Transverse colon (tissue), 4 donors: ENCODE measurements at places on chromosomes 1 and 21. TPM values are rescaled to one million over a fixed set of nuclear protein-coding genes. Genes with fewer than 3 reads are reported as not detected.
A peak's percentile ranks its signal among the peaks of the same experiment; 100 is the strongest.

DNA sequence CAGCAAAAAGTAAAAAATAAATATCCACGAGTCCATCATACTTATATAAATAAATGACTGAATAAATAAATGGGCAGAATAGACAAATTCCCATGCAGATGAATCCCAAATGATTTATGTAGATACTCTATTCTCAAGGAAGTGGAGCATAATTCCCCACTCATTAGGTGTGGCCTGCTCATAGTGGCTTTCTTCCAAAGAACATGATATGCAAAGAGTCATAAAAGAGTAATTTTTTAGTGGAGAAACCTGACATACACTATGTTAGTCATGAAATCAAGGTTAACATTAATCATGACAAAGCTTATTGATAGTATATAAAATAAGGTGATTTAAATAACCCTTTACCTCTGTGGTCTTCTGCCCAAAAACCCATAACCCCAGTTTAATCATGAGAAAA is 298.9 kb downstream of the DPYD start:
- H3K27me3 ChIP-seq, result no peaks in the 10 kb centered on the region
- DNase-seq, result no peak
- H3K36me3 ChIP-seq, result no peaks in the 10 kb centered on the region
- H3K4me3 ChIP-seq, result no peak overlapping the region

GRCh38 chr1:207393610-207394009 is 60.5 kb upstream of the CR2 start:
- H3K27ac ChIP-seq, result no peak overlapping the region
- DNase-seq, result no peak
- no peak overlapping the region for H3K4me3 ChIP-seq
- H3K4me1 ChIP-seq, result no peaks in the 10 kb centered on the region
- no peaks in the 10 kb centered on the region for H3K27me3 ChIP-seq

GRCh38 chr1:3564921-3565831 is 46.1 kb downstream of the MEGF6 start:
- no peaks in the 10 kb centered on the region for H3K27me3 ChIP-seq
- DNase-seq, result no peak
- no peaks in the 10 kb centered on the region for H3K36me3 ChIP-seq
- no peaks in the 10 kb centered on the region for H3K4me1 ChIP-seq
- H3K4me3 ChIP-seq, result no peak overlapping the region
- no peak overlapping the region for H3K27ac ChIP-seq

GRCh38 chr1:61142726-61143500 is 60.6 kb downstream of the NFIA start:
- no peaks in the 10 kb centered on the region for H3K36me3 ChIP-seq
- H3K4me3 ChIP-seq, result no peak overlapping the region
- peak overlapping the region; percentile 9 for H3K27ac ChIP-seq
- H3K27me3 ChIP-seq, result no peaks in the 10 kb centered on the region

- H3K27me3 ChIP-seq, result no peaks in the 10 kb centered on the region
- no peaks in the 10 kb centered on the region for H3K36me3 ChIP-seq
- H3K27ac ChIP-seq, result no peak overlapping the region
Measured at GRCh38 chr1:207361889-207362288, 40.4 kb downstream of the CD55 start.

GRCh38 chr1:6424000-6424565 is 493 bp upstream of the ESPN start:
- H3K27ac ChIP-seq, result no peak overlapping the region
- no peak for DNase-seq
- no peak overlapping the region for H3K4me3 ChIP-seq
- peaks cover 70% of the 10 kb centered on the region for H3K4me1 ChIP-seq
- no peaks in the 10 kb centered on the region for H3K36me3 ChIP-seq
- H3K27me3 ChIP-seq, result peaks cover 89% of the 10 kb centered on the region

DNA sequence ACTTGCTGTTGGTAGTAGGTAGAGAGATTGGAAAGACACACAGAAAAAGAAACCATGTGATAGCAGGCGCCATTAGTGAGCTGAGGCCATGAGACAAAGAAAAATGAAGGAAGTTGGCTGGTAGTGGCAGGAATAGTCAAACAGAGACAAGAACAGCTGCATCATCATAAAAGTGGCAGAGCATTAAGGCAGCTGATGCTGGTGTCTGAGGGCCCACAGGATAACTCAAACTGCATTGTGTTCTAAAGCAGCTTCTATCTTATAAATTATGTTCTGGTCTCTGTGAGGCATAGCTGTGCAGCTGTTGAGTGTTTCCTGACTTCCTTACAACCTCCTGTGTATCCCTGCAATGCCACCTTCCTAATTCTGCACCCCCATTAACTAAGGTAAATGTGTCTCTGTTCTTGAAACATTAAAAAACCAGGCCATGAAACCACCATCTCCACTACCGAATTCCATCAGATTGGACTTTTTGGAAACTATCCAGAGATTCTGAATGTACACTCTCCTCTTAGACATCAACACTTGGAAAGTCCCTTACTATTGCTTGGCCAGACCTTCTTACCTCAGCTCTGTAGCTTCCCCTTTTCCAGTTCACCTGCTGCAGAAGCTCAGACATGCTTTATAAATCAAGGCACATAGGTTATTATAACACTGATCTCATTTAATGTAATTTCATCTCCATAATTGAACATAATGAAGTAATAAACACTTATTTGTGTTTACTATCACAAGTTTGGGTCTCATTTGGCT is 23.4 kb upstream of the ARHGAP29 start:
- H3K4me1 ChIP-seq, result peaks cover 5% of the 10 kb centered on the region
- no peaks in the 10 kb centered on the region for H3K27me3 ChIP-seq
- DNase-seq, result no peak
- no peak overlapping the region for H3K27ac ChIP-seq
- H3K36me3 ChIP-seq, result no peaks in the 10 kb centered on the region
- H3K4me3 ChIP-seq, result no peak overlapping the region

DNA sequence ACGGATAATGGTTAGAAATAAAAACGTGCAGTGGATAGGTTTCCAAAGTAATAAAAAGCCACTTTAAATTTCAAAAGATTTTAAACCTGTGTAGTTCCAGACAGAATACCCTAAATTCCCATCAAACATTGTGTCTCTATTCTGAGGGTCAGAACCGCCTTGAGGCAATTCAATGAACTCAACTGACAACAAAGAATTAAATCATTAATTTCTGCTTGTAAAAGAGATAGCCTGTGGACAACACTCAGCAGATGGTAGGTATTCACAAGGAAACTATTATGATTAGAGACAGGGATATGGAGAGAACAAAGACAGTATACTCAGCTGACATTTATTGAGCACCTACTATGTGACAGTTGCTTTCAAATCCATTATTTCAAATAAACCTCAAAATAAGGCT is 35.1 kb upstream of the JUN start:
- no peak overlapping the region for H3K4me3 ChIP-seq
- no peaks in the 10 kb centered on the region for H3K36me3 ChIP-seq
- DNase-seq, result no peak
- H3K4me1 ChIP-seq, result peaks cover 5% of the 10 kb centered on the region
- H3K27me3 ChIP-seq, result no peaks in the 10 kb centered on the region

DNA sequence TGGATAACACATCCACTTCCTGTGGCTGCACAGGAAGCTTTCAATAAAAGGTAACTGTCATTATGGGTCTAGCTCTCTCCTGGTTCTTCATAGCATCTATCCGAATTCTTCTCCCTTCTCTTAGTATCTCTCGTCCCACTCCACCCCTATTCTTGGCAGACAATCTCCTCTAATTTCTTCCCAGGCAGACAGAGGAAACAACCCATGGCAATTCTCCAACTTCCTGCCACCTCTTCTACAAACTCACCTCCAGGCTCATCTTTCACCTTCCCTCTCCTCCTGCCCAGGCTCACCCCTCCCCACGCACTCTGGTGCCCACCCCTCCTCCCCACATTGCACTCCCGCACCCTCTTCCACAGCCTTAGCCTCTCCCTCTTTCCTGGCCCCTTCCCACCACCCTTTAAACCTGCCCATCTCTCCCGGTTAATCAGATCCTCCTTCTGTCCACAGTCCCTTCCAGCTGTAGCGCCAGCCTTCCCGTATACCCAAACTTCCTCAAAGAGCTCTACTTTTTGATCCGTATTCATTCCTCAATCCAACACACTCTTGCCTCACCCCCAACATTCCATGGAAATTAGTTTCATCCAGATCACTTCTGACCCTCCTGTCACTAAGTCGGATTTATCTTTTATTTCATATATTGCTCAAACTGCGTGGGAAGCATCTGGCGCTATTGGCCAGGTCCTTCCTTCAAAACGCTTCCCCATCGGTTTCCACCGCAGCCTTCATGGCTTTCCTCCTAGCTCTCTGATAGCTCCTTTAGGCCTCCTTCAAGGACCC is 25.9 kb downstream of the SHISA4 start:
- H3K4me1 ChIP-seq, result peaks cover 32% of the 10 kb centered on the region
- no peak overlapping the region for H3K4me3 ChIP-seq
- peak overlapping the region; percentile 85 for H3K27ac ChIP-seq
- H3K36me3 ChIP-seq, result no peaks in the 10 kb centered on the region
- DNase-seq, result no peak

Gene AKR7A2
- 86.4 TPM for total RNA-seq

DNA sequence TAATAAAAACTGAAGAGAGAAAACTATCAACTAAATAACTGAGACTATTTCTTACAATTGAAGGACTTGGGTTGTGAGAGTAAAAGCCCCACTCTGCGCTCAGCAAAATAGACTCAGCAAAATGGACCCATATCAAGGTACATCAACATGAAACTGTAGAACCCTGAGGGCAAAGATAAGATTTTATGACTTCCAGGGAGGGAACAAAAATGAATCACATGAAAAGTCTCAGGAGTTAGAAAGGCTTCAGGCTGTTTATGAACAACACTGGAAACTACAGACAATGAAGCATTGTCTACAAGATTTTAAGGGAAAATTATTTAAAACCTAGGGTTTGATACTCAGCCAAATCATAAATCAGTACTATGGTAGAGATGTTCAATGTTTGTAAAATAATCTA is 434.3 kb downstream of the PTPRC start:
- no peaks in the 10 kb centered on the region for H3K27me3 ChIP-seq
- H3K4me1 ChIP-seq, result no peaks in the 10 kb centered on the region
- no peaks in the 10 kb centered on the region for H3K36me3 ChIP-seq

GRCh38 chr1:157304271-157304670 is 166.1 kb upstream of the ETV3 start:
- no peaks in the 10 kb centered on the region for H3K4me1 ChIP-seq
- H3K4me3 ChIP-seq, result no peak overlapping the region

Gene TRIM62
- 4.6 TPM for total RNA-seq

GRCh38 chr1:24856787-24857506 is 73.1 kb downstream of the RUNX3 start:
- no peak for DNase-seq
- no peak overlapping the region for H3K4me3 ChIP-seq
- H3K27ac ChIP-seq, result no peak overlapping the region
- H3K4me1 ChIP-seq, result peaks cover 4% of the 10 kb centered on the region

- DNase-seq, result no peak
- no peak overlapping the region for H3K4me3 ChIP-seq
- H3K27ac ChIP-seq, result no peak overlapping the region
- H3K36me3 ChIP-seq, result no peaks in the 10 kb centered on the region
Measured at GRCh38 chr21:36915014-36915695, 51.3 kb downstream of the HLCS start.

Gene SDC3
- 10.1 TPM for total RNA-seq

DNA sequence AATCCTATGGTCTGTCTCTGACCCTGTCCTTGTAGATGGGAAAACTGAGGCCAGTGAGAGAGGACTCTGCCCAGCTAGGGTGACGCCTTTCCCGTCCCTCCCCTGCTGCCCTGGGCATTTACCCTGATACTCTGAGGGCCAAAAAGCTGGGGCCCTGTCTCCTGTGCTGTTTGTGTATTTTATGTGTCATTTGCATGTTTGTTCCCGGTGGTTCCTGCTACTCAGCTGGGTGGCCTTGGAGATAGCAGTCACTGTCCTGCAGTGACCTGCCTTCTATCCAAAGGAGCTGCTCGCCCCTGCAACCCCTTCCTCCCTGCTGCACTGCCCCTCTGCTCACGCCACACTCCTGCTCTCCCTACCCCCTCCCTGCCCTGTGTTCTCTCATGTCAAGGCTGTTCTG is 41.1 kb upstream of the KDM4A start:
- H3K4me1 ChIP-seq, result no peaks in the 10 kb centered on the region
- DNase-seq, result no peak
- H3K36me3 ChIP-seq, result peaks cover 7% of the 10 kb centered on the region
- no peak overlapping the region for H3K27ac ChIP-seq

Gene PPM1J
- total RNA-seq, result 0.68 TPM

Gene OR2L5
- total RNA-seq, result not detected

DNA sequence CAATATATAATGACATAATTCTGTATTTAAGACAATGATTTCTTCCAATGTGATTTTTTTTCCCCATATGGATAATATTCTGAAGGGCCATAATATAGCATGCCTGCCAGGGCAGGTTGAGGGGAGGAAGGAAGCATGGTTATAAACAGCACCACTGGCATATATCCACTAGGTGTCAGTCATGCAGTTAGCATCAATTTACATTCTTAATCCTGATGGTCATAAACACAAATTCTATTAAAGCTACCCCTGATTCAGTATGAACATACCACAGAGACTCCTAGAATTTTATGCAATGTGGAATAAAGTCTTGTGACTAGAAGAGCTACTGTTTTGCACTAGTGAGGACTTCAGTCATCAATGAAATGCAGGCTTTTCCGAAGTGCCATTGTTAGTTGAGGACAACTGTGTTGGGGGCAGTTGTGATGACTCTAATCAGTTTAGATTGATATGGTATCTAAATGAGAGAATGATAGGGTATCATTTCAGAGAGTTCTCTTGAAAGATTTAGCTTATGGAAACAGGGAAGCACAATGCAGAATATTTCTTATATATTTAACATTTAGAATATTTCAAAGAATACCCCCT is 342.7 kb upstream of the NR5A2 start:
- no peaks in the 10 kb centered on the region for H3K36me3 ChIP-seq
- H3K27ac ChIP-seq, result no peak overlapping the region
- H3K27me3 ChIP-seq, result no peaks in the 10 kb centered on the region
- H3K4me1 ChIP-seq, result no peaks in the 10 kb centered on the region

DNA sequence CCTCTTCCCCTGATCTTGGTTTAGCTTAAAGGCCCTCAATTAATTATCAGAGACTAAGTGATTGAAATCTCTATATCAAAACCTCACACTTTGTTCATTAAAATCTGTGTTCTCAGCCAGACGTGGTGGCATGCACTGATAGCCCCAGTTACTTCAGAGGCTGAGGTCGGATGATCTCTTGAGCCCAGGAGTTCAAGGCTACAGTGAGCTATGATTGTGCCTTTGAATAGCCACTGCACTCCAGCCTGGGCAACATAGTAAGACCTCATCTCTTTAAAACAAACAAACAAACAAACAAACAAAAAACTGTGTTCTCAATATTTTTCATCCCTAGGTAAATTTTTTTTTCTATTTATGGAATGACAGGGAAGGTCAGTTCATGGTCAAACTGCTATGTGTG is 18.7 kb downstream of the TRMT13 start:
- no peak overlapping the region for H3K27ac ChIP-seq
- no peak overlapping the region for H3K4me3 ChIP-seq
- no peaks in the 10 kb centered on the region for H3K27me3 ChIP-seq

Gene SLC30A2
- not detected for total RNA-seq

Gene CTNNBIP1
- 14.3 TPM for total RNA-seq

Gene SZT2
- 106 TPM for total RNA-seq

Gene CD34
- 85.2 TPM for total RNA-seq

Gene SLC9C2
- total RNA-seq, result not detected

GRCh38 chr1:44999232-44999631 is 11.9 kb downstream of the HECTD3 start:
- H3K4me1 ChIP-seq, result no peaks in the 10 kb centered on the region
- H3K36me3 ChIP-seq, result peaks cover 2% of the 10 kb centered on the region
- no peak overlapping the region for H3K4me3 ChIP-seq
- H3K27me3 ChIP-seq, result no peaks in the 10 kb centered on the region
- H3K27ac ChIP-seq, result no peak overlapping the region

Gene OR2T29
- total RNA-seq, result not detected

- H3K36me3 ChIP-seq, result no peaks in the 10 kb centered on the region
- no peak overlapping the region for H3K4me3 ChIP-seq
- no peak for DNase-seq
- no peak overlapping the region for H3K27ac ChIP-seq
- peaks cover 29% of the 10 kb centered on the region for H3K4me1 ChIP-seq
- no peaks in the 10 kb centered on the region for H3K27me3 ChIP-seq
Measured at GRCh38 chr1:230087028-230087716, 20.1 kb downstream of the GALNT2 start.
